ENCODE measurements at places on chromosomes 11 and 22. TPM values are rescaled to one million over a fixed set of nuclear protein-coding genes. Genes with fewer than 3 reads are reported as not detected.

FBXO7 gene
- total RNA-seq = 40.7 TPM

GRCh38 chr11:109619498-109619897 lies 197.5 kb downstream of the C11orf87 start:
- DNase-seq = no peak
- no peak overlapping the region for H3K4me3 ChIP-seq
- no peak overlapping the region for H3K27ac ChIP-seq
- H3K36me3 ChIP-seq = no peaks in the 10 kb centered on the region
- no peaks in the 10 kb centered on the region for H3K4me1 ChIP-seq

DNA sequence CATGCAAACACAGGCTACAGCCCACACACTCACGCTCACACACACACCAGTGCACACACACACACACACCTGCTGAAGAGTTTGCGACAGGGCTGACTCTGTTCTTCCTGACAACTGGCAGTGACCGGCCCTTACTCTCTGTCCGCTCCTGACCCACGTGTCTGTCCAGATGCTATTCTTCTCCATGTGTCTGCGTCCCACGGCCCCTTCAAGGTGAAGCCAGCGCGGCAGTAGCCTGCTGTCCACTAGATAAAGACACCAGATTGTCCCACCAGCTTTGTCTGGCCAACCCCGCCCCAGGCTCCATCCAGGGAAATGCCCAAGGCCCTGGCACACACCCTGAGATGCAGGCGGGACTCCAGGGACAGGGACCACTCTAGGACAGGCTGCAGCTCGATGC lies 713.9 kb downstream of the BRD1 start:
- no peaks in the 10 kb centered on the region for H3K36me3 ChIP-seq
- H3K4me1 ChIP-seq = no peaks in the 10 kb centered on the region
- H3K27me3 ChIP-seq = no peaks in the 10 kb centered on the region
- no peak overlapping the region for H3K27ac ChIP-seq
- no peak for DNase-seq
- H3K4me3 ChIP-seq = no peak overlapping the region

DNA sequence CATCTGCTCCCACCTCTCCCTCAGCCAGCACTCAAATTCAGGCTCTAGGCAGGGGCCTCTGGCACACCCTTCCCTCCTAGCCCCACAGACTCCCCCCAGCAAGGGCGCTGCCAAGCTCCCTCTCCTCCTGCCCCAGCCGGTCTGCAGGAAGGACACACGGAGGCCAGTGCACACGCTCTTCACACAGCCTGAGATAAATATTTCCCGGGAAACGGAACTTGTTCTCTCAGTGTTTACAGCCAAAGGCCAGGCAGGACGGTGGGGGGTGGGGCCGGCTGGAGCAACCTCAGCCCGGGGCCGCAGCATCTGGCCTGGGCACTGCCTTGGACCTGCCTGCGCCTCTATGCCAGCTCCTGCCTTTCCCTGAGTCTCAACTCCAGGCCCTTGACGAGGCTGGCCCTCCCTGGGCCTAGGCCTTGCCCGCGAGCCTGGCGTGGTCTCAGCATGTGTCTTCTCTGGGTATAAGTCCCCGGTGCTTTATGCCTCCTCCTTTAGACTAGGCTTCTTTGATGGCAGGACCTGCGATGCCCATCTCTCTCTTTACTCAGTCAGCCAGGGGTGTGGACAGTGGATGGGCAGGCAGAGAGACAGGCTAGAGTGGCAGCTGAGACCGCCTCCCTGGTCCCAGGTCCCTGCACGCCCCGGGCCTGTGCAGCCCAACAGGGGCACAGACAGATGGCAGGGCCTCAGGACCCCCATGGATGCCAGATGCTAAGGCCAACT lies 48.4 kb downstream of the PDE2A start:
- no peaks in the 10 kb centered on the region for H3K27me3 ChIP-seq
- no peak for DNase-seq
- H3K27ac ChIP-seq = peak overlapping the region; percentile 81
- no peaks in the 10 kb centered on the region for H3K36me3 ChIP-seq
- peaks cover 46% of the 10 kb centered on the region for H3K4me1 ChIP-seq
- H3K4me3 ChIP-seq = peak overlapping the region; percentile 13

GRCh38 chr22:18116634-18117033 lies 6.0 kb downstream of the TUBA8 start:
- peaks cover 95% of the 10 kb centered on the region for H3K4me1 ChIP-seq
- no peaks in the 10 kb centered on the region for H3K36me3 ChIP-seq
- H3K4me3 ChIP-seq = no peak overlapping the region

Measured in gastrocnemius medialis (tissue), 4 donors.